NCI-H1048 (cell line): ENCODE measurements at places on chromosomes 5 and 9.

DNA sequence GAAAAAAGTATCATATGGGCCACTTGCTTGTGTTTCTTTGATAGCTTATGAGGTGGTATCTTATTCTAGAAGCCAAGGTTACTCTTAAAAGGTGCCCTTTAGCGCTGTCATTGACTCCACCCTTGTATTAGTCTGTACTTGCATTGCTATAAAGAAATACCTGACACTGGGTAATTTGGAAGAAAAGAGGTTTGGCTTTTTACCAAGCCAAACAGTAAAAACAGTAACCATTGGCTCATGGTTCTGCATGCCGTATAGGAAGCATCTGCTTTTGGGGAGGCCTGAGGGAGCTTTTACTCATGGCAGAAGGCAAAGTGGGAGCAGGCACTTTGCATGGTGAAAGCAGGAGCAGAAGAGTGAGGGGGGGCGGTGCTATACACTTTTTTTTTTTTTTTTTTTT, 87.4 kb downstream of the TEK start:
- DNase-seq = no peak

GRCh38 chr5:179431221-179431824, 86.1 kb upstream of the ADAMTS2 start:
- DNase-seq = no peak

DNA sequence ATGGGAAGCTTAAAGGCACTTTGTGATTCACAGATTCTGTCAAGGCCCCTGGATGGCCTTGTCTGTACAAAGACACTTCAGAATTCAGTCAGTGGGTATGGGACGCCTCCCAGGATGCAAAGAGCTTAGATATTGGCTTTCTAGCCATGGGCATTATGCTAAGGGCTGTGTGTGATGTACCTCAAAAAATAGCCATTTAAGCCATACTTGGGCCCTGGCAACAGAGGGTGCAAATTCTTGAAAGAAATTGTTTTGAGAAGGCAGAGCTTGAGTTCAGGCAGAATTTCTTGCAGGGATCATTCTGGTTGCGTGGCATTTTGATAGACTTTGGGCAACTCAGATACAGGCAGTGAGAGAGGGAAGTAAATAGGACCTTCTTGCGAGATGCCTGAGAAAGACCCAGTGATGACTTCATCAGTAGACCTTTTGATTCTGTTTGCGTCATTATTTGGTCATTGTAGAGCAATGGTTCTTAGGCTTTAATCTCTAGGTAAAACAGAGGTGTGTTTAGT, 3.9 kb downstream of the CYFIP2 start:
- DNase-seq = no peak

- DNase-seq = no peak
These were observed 40.1 kb upstream of the SUB1 start for GRCh38 chr5:32545102-32545800.
